OCI-M1 (cell line): ENCODE measurements at places on chromosomes 4 and X.

DNA sequence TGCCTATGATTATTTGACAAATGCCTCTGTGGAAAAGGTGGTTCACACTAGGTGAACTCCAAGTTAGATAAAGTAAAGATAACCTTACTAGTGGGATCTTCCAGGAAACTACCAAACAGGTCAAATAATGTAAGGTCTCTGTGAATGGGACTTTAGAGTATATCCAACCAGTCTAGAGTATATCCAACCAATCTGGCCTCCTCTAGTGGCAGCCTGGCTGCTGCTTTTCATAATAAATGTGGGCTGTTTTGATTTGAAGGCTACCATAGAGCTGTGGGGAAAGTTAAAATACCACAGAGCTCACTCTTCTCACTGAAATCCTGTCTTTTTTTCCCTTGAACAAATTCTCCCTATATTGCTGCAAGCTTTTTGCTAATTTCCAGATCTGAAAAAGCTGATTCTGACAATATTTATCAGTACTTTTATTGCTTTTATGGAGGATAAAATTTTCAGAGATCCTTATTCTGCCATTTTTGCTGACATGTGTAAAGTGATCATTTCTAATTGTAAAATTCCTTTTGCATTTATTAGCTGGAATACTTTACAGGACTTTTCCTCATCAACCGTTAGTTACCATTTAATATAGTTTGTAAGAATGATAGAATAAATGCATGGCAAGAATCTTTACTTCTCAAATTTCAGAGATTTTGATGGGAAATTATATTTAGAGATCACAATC, 111.3 kb downstream of the TET2 start:
- DNase-seq = no peak

DNA sequence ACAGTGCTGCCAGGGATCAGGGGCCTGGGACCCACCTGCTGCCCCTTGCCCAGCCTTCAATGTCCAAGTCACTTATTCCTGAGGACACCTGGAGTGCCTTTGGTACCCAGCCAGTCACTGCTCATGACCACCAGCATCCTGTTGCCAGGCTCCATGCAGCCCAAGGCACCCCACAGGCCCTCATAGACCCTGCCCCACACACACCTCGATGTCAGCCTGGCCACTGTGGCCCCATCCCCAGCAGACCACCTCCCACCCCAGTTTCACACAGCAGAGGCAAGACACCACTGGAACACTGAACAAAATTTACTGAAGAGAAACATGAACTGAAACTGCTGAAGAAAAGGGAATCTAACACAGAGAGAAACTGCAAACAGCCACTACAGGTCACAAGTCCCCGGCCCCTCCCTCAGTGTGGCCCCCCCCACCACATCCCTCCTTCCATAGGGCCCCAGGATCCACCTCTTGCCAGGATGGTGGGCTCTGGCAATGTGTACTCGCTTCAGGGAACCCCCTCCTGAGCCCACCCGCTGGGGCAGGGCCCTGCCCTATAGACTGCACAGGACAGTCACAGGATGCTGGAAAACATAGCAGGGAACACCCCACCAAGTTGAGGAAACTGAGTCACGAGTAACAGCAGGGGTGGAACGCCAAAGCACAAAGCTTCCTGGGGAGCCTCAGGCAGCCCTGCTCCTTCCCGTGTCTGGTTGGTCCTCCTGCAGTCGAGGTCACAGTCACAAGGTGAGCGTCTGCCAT, 5.2 kb downstream of the PNMA5 start:
- DNase-seq = no peak

GRCh38 chrX:123851079-123851478, 8.8 kb upstream of the XIAP start:
- peak; percentile 23 for DNase-seq

- no peak for DNase-seq
Measured at GRCh38 chr4:121654738-121655137, 42.0 kb downstream of the ANXA5 start.

DNA sequence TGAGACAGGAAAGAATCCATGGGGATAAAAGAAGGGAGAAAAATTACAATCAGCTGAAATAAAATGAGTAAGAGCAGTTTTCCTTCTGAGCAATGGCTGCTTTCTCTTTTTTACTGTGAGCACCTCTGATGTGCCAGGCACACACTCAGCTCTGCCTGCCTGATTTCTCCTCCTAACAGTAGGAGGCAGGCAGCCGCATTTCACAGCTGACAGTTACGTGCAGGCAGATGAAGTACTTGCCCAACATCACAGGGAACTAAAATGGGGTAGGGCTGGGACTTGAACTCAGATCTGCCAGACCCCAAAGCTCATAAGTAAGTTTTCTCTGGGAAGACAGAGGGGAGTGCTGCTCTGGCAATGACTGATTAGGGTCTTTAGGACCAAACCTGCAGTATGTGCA, 54.6 kb downstream of the C4orf50 start:
- DNase-seq = no peak
